Dermis blood vessel endothelial cell (primary cell): ENCODE measurements at places on chromosomes 4 and X. TPM values are rescaled to one million over a fixed set of nuclear protein-coding genes. Genes with fewer than 3 reads are reported as not detected.

Gene RS1
- total RNA-seq, result not detected in 2 replicates

Gene NHSL2
- total RNA-seq, result 28.6 and 53.8 TPM in 2 replicates

DNA sequence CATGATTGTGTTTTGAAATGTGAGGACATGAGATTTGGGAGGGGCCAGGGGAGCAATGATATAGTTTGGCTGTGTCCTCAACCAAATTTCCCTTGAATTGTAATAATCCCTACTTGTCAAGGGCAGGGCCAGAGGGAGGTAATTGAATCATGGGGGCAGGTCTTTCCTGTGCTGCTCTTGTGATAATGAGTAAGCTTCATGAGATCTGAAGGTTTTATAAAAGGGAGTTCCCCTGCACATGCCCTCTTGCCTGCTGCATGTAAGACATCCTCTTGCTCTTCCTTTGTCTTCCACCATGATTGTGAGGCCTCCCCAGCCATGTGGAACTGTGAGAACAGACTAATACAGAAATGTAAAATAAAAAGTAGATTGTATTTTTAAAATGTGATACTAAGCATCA lies 1294.9 kb downstream of the ADGRL3 start:
- DNase-seq, result no peak

- DNase-seq, result no peak
Measured at GRCh38 chr4:173056271-173056670, 112.3 kb upstream of the GALNT7 start.

GRCh38 chrX:137118136-137118535 lies 84.3 kb upstream of the GPR101 start:
- DNase-seq, result no peak

Gene KLB
- total RNA-seq, result under 0.01 TPM in 1 of 2 replicates, not detected in the other

DNA sequence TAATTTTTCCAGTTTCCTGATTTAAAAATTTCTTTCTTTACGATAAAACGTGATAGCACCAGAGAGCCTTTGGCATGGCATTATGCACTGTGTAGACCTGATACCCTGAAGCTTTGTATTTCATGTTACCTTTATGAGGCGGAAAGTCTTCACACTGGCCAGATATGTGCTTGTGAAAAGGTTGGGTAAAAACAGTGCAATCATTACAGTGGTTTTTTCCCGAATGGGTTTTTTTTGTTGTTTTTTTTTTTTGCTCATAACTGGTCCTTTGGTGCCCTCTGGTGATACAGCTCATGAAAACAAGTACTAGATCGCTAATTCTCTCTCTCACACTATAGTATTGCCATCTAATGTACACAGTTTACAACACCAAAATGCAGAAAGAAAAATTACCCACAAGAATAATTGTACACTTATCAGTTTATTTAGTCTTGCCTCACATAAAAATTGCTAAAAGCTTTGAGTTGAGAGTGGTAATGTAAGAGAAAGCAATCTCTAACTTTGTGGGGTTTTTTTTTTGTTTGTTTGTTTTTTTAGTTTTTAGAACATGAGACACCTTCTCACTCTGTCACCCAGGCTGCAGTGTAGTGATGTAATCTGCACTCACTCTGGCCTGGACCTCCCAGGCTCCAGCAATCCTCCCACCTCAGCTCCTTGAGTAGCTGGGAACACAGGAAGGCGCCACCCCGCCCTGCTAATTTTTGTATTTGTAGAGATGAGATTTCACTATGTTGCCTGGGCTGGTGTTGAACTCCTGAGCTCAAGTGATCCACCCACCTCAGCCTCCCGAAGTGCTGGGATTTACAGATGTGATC lies 21.3 kb downstream of the SPCS3 start:
- peak; percentile 72 for DNase-seq

DNA sequence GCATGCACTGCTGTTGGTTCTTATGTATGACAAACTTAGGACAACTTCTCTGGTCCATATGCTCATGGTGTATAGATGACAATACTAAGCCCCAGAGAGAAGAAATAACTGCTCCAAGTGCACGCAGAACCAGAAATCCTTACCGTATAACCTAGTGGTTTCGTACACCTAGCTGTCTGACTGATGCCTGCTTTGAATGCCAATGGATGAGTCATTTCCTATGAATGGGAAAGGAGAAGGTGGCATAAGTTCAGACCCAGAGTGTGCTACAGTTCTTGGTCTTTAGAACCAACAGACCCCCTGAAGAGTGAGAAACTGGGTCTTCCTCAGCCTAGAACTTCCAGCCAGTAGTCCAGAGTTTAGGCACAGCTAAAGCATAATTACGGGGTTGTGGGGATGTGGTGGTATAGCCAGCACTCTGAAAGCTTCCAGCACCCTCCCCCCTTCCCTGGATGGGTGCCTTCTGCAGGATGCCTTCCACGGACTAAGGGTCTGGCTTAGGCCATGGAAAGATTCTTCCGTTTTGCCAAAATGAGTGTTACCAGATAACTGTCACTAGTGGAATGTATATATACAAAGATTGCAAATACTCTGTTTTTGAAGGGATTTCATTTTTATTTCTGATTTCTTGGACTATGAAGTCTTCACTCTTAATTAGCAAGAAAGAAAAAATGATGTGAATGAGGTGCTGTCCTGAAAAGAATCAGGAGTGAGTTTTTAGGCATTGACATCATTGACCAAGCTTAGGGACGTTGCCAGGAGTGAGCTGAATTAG lies 84.6 kb upstream of the PACRGL start:
- peak; percentile 32 for DNase-seq

DNA sequence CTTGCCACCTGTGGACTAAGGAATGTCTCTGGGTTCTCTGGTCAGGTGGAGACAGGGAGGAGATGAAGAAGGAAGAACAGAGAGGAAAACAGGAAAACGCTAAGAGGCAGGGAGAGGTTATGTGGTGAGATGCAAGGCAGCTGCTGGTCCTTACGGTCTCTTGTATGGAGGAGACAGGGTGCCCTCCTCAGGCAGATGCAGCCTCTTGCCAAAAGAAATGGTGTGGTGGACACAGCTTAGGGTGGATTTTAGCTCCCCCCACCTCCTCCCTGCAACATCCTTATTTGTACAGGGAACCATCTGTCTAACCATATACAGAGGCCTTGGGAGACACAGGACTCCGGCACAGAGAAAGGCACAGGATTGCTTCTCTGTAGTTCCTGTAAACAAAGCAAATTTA lies 9.7 kb downstream of the OCIAD2 start:
- no peak for DNase-seq

Gene ZCCHC12
- under 0.01 and 0.05 TPM in 2 replicates for total RNA-seq

DNA sequence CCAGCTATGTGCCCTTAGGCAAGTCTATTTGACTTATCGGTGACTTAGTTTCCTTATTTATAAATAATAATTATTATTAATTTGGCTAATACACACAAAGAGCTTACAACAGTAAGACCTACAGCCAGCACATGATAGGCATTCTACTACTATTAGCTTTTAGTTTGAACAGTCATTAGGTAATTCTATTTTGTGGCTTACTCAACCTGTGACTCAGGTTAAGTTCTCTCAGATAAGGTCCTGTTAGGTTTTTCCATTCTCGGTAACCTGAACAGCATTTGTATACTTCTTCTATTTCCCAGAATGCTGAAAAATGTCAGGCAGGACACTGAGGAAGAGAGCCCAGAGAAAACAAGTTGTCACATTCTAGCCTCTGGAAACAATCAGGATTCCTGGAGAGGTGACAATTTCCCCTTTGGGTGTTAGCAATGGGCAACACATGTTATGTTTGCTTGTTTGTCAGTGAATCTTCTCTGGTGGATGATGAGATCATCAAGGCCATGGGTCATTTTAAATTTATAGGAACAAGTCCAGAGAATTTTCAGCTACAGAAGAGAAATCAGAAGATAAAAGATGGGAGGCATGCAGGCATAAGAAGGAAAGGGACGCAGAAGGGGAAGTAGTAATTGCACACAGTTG lies 2144.7 kb downstream of the PCDH7 start:
- DNase-seq, result no peak

DNA sequence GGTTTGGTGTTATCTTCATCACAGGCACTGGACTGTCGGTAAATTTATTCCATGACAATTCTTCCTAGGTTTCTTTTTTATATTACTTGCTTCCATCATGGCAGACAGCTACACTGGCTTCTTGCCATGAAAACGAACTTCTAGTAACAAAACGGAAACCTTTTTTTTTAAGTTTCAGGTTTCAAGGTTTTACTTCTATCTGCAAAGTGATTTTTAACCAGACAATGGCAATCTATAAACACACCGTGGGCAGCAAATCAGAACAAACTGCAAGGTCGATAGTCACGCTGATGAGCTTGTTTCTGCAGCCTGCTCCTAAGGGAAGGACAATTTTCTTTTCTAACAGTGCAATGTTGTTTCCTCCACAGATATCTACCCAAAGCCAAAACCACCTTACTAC lies 29.9 kb downstream of the XG start:
- DNase-seq, result peak; percentile 24

DNA sequence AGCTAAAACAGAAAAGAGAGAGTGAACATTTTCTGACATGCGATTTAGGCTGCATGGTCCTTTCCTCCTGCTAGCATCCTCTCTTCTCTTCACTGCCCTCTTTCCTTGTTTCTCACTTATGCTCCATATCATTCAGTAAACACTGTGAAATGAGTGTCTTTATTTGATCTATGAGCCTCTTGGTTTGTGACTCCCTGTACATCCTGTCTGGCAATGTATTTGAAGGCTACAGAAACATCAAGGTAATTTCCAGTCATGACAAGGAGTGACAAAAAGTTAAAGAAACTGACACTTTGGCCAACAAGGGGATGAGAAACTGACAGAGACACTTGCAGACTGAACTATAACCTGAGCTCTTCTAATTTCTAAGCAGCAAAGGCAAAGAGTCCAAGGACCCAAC lies 8.7 kb downstream of the FTHL17 start:
- DNase-seq, result no peak

GRCh38 chr4:154936873-154937272 lies 155.8 kb downstream of the RBM46 start:
- no peak for DNase-seq

Gene ADH7
- not detected in 2 replicates for total RNA-seq

Gene CHRNA9
- not detected in 2 replicates for total RNA-seq

Gene PAGE3
- not detected in 2 replicates for total RNA-seq

Gene CLDN2
- 0.09 and 0.17 TPM in 2 replicates for total RNA-seq

Gene POLN
- 2.7 and 5.8 TPM in 2 replicates for total RNA-seq

Gene S100P
- not detected in 2 replicates for total RNA-seq
